ENCODE measurements at places on chromosomes 1 and 21.

- H3K27ac ChIP-seq = no peak overlapping the region
- DNase-seq = no peak
- no peaks in the 10 kb centered on the region for H3K4me1 ChIP-seq
- no peak overlapping the region for H3K4me3 ChIP-seq
Observed at GRCh38 chr1:29455781-29456180, 219.5 kb downstream of the PTPRU start.

DNA sequence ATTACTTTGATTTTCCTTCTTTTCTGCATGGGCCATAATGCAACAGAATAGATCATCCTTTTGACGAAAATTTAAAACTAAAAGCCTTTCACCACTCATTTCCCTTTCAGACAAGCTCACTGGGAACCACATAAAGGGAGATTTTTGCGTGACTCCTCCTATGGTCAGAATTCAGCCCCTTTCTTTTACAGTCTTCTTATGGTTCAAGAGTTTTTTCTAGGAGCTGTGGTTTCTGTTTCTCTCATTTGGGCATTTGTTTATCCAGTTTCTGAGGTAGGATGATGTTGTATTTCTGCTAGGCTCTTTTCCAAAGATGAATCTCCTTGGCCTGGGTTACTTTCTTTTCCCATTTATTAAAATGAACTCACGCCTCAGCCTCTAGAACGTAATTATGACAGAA lies 16.9 kb downstream of the RGS1 start:
- no peaks in the 10 kb centered on the region for H3K36me3 ChIP-seq
- DNase-seq = no peak
- H3K27ac ChIP-seq = no peak overlapping the region
- no peaks in the 10 kb centered on the region for H3K4me1 ChIP-seq
- no peak overlapping the region for H3K4me3 ChIP-seq
- H3K27me3 ChIP-seq = peaks cover 2% of the 10 kb centered on the region

- no peaks in the 10 kb centered on the region for H3K36me3 ChIP-seq
- peak overlapping the region; percentile 44 for H3K4me3 ChIP-seq
- peak overlapping the region; percentile 43 for H3K27ac ChIP-seq
- no peak for DNase-seq
- peaks cover 49% of the 10 kb centered on the region for H3K4me1 ChIP-seq
Observed at GRCh38 chr1:175307160-175307559, 114.6 kb upstream of the KIAA0040 start.

DNA sequence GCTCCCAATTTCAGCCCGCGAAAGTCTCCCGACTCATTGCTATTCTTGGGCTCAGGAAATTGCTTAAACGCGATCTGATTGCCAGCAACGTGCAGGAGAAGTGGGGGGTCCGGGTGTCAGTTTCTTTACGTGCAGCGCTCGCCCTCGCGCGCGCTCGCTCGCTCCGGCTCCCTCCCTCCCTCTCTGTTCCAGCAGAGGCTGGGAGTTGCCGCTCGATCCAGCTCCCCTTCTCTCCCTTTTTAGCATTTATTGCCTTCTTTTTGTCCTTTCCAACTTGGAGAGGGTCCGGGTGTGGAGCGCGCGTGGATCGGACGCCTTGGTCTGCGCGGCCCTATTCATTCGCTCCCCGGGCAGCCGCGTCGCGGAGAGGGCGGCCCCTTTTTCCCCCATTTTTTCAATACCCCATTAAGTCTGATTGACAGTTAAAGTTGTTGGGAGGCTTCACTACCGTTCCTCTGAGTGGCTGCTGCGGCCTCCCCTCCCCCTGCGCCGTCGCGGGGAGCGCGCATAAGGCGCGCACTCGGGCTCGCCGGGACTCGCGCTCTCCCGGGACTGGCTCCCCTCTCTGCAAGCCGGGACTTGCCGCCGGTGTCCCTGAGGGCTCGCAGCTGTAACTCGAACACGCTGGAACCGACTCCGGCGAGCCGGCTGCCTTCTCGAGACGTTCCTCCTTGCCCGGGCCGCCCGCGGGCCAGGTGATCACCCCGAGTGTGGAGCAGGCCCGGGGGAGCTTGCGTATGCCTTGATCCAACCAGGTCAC lies at the start of gene DHRS3:
Gene DHRS3 (minus strand): TSS at position 310 of the 760 bp plus-strand sequence. CDS start 862 bp downstream, outside the sequence.
- H3K4me3 ChIP-seq = peak within 1 kb of the TSS; percentile 82
- peaks cover 43% of the 10 kb centered on the region for H3K4me1 ChIP-seq

DNA sequence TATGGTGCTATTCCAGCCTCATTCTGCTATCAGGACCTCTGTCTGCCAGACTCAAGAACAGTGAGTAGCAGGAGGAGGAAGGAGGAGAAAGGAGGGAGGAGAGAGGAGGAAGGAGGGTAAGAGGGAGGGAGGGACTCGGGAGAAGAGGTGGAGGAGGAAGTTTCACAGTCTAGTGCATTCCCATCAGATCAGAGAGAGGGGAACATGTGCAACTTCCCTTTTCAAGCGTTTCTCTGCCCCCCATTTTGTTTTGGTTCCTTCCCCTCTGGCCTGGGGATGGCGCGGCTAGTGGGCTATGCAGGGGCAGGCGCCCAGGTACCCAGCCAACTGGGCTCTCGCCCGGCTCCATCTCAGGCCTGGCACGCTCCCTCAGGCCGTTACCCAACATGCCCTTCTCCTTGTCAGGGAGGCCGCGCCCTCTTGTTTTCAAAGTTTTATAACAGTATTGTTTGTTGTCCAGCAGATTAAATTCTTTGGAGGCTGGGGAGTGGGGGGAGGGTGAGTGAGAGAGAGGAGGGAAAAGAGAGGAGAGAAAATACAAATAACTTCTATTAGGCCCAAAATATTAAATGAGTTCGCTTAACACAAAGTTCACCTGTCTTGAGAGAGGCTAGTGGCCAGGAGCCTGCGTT lies 56.0 kb downstream of the CD46 start:
- DNase-seq = no peak
- H3K36me3 ChIP-seq = peaks cover 95% of the 10 kb centered on the region
- no peaks in the 10 kb centered on the region for H3K27me3 ChIP-seq
- H3K4me3 ChIP-seq = peak overlapping the region; percentile 44
- peaks cover 62% of the 10 kb centered on the region for H3K4me1 ChIP-seq
- peak overlapping the region; percentile 84 for H3K27ac ChIP-seq

DNA sequence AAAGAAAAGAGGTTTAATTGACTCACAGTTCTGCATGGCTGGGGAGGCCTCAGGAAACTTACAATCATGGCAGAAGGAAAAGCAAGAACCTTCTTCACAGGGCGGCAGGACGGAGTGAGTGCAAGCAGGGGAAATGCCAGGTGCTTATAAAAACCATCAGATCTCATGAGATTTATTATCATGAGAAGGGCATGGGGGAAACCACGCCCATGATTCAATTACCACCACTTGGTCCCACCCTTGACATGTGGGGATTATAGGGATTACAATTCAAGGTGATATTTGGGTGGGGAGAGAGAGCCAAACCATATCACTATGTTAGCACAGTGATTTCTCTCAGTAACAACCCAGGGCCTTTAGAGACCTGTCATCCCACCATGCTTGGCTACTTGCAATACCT lies 39.9 kb downstream of the LRRN2 start:
- no peak overlapping the region for H3K27ac ChIP-seq
- no peaks in the 10 kb centered on the region for H3K36me3 ChIP-seq
- H3K27me3 ChIP-seq = peaks cover 24% of the 10 kb centered on the region
- no peaks in the 10 kb centered on the region for H3K4me1 ChIP-seq
- H3K4me3 ChIP-seq = no peak overlapping the region
- DNase-seq = no peak

GRCh38 chr21:38843806-38844503 lies 38.2 kb downstream of the ETS2 start:
- no peak overlapping the region for H3K27ac ChIP-seq
- H3K4me1 ChIP-seq = peaks cover 5% of the 10 kb centered on the region
- no peak for DNase-seq

GRCh38 chr1:239742416-239743109 lies 349.1 kb upstream of the FMN2 start:
- no peaks in the 10 kb centered on the region for H3K36me3 ChIP-seq
- no peak for DNase-seq
- H3K27ac ChIP-seq = no peak overlapping the region
- H3K27me3 ChIP-seq = no peaks in the 10 kb centered on the region
- no peaks in the 10 kb centered on the region for H3K4me1 ChIP-seq
- H3K4me3 ChIP-seq = no peak overlapping the region

DNA sequence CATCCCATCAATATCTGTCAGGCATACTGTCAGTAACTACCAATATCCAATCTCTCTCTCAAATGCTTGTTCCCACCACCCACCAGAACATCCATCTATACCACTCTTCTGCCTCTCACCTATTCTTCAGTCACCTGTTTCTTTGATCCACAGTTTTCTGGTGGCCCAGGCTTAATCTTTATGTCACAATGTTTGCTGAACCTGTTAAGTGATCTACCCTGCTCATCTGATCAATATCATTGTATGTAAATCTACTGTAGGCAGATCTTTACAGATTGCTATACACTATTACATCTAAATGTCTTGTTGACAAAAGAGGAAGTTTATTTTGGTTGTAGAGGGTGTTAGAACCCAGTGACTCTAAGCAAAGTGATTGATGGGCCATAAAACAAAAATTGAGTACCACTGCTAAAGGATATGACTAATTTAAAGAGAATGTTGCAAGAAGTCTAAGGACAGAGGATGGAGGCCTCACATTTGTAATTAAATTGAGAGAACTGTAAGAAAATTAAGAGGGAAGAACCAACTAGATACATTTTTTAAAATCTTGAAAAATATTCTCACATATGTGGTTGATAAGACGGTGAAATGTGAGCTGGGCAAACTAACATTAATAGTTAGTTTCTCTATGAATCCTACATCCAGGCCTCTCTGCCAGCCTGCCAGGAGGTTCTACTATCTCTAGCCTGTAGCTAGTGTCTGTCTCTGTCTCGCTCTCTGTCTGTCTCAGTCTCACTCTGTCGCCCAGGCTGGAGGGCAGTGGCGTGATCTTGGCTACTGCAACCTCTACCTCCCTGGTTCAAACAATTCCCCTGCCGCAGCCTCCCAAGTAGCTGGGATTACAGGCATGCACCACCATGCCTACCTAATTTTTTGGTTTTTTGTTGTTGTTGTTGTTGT lies 34.1 kb downstream of the EGLN1 start:
- no peaks in the 10 kb centered on the region for H3K27me3 ChIP-seq
- peaks cover 39% of the 10 kb centered on the region for H3K4me1 ChIP-seq
- no peak for DNase-seq
- H3K4me3 ChIP-seq = no peak overlapping the region

- H3K27ac ChIP-seq = no peak overlapping the region
- H3K4me1 ChIP-seq = peaks cover 1% of the 10 kb centered on the region
- H3K36me3 ChIP-seq = no peaks in the 10 kb centered on the region
- DNase-seq = no peak
- H3K27me3 ChIP-seq = no peaks in the 10 kb centered on the region
Observed at GRCh38 chr1:212979340-212980122, 29.2 kb downstream of the VASH2 start.

- H3K27ac ChIP-seq = no peak overlapping the region
- H3K4me3 ChIP-seq = no peak overlapping the region
- H3K4me1 ChIP-seq = no peaks in the 10 kb centered on the region
- peaks cover 4% of the 10 kb centered on the region for H3K36me3 ChIP-seq
Observed at GRCh38 chr21:45241357-45241756, 46.3 kb downstream of the POFUT2 start.

DNA sequence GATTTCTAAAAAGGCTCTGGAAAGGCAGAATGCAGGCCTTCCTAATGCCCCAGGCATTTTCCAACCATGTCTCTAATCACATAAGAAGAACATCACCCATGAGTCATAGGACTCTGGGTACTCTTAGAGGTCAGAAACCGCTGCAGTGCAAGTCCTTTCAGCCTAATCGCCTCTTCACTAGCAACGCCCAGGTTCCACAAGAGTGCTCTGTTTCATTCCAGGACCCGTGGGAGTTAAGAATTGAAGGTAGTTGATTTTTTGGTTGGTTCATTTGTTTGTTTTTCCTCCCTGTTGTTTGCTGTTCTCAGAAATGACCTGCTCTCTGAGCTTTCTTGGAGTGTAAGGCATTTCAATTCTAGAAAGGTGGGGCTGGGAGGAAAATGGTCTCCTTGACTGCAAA lies 123.2 kb downstream of the NR5A2 start:
- H3K27ac ChIP-seq = peak overlapping the region; percentile 74
- no peaks in the 10 kb centered on the region for H3K27me3 ChIP-seq
- peaks cover 62% of the 10 kb centered on the region for H3K4me1 ChIP-seq
- peak overlapping the region; percentile 41 for H3K4me3 ChIP-seq
- H3K36me3 ChIP-seq = no peaks in the 10 kb centered on the region

- DNase-seq = no peak
- H3K4me3 ChIP-seq = no peak overlapping the region
- no peak overlapping the region for H3K27ac ChIP-seq
- H3K36me3 ChIP-seq = no peaks in the 10 kb centered on the region
- peaks cover 3% of the 10 kb centered on the region for H3K4me1 ChIP-seq
Observed at GRCh38 chr1:185014941-185015340, 30.4 kb upstream of the RNF2 start.

DNA sequence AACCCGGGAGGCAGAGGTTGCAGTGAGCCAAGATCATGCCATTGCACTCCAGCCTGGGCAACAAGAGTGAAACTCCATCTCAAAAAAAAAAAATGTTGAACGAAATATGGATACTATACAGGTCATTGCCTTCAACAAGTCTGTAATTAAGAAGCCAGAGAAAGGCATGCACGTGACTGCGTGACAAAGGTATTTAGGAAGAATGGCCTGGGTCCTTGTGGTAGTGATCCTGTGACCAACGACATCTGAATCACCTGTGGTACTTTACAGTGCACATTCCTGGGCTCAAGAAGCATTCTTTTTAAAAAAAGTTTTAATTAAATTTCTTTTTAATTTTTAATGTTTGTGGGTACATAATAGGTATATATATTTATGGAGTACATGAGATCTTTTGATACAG lies 115.0 kb downstream of the GREM2 start:
- no peaks in the 10 kb centered on the region for H3K36me3 ChIP-seq
- H3K27me3 ChIP-seq = no peaks in the 10 kb centered on the region
- no peak overlapping the region for H3K27ac ChIP-seq
- H3K4me1 ChIP-seq = no peaks in the 10 kb centered on the region
- no peak for DNase-seq
- H3K4me3 ChIP-seq = no peak overlapping the region

GRCh38 chr1:19651141-19651737 lies 7.1 kb downstream of the NBL1 start:
- no peak overlapping the region for H3K4me3 ChIP-seq
- DNase-seq = no peak
- H3K27me3 ChIP-seq = peaks cover 28% of the 10 kb centered on the region
- peaks cover 4% of the 10 kb centered on the region for H3K4me1 ChIP-seq
- no peaks in the 10 kb centered on the region for H3K36me3 ChIP-seq

GRCh38 chr1:39262802-39263201 lies 58.3 kb downstream of the MACF1 start:
- H3K27me3 ChIP-seq = no peaks in the 10 kb centered on the region
- H3K4me1 ChIP-seq = peaks cover 45% of the 10 kb centered on the region
- no peak overlapping the region for H3K27ac ChIP-seq
- H3K4me3 ChIP-seq = no peak overlapping the region

DNA sequence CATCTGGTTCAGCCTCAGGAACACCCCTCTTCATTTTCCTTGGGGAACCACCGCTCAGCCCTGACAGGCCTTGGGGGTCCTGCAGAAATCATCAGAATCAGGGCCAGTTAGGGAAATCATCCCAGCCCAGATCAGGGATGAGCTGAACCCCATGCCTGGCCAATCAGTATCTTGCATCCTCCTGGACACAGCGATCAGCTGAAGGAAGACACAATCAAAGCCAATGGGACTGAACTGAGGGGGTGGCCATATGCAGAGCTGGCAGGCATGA lies 395.4 kb downstream of the MATN1 start:
- H3K36me3 ChIP-seq = no peaks in the 10 kb centered on the region
- H3K27ac ChIP-seq = no peak overlapping the region
- no peaks in the 10 kb centered on the region for H3K4me1 ChIP-seq
- peaks cover 4% of the 10 kb centered on the region for H3K27me3 ChIP-seq
- no peak for DNase-seq

Measured in activated B cell treated with CpG ODN at 0.5 μM for 24 hours (primary cell).